ENCODE measurements at places on chromosomes 16 and 17.

- no peak for DNase-seq
Observed at GRCh38 chr16:68366062-68366461, 55.2 kb downstream of the PRMT7 start.

GRCh38 chr16:55017321-55017720 lies 86.7 kb downstream of the IRX5 start:
- no peak for DNase-seq

GRCh38 chr16:89841275-89841674 lies 13.0 kb downstream of the SPIRE2 start:
- DNase-seq, result no peak

GRCh38 chr17:29347831-29348629 lies 42.1 kb upstream of the TAOK1 start:
- no peak for DNase-seq

DNA sequence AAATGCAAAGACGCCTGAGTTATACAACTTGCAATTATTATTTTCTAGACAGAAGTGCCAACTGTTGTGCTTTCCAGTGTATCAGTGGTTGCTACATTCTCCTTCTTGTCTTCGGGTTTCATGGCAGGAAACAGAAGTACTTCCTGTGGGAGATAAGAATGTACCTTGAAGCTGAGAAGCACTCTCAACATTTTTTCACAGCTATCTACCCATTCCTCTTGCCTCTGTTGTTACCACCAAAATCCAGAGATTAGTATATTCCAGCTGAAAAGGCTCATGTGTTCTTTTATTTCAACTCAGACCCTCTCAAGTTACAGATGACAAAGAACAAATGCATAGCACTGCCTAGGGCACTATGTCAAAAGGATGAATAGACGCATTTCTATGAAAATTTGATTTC lies 4.8 kb upstream of the ADAT1 start:
- DNase-seq, result no peak

- no peak for DNase-seq
Observed at GRCh38 chr17:42120161-42120769, 902 bp downstream of the KAT2A start.

All from NCI-H1694 treated with DMSO at 0.1 percent for 48 hours (cell line).